ENCODE measurements at places on chromosomes 16 and 17.

DNA sequence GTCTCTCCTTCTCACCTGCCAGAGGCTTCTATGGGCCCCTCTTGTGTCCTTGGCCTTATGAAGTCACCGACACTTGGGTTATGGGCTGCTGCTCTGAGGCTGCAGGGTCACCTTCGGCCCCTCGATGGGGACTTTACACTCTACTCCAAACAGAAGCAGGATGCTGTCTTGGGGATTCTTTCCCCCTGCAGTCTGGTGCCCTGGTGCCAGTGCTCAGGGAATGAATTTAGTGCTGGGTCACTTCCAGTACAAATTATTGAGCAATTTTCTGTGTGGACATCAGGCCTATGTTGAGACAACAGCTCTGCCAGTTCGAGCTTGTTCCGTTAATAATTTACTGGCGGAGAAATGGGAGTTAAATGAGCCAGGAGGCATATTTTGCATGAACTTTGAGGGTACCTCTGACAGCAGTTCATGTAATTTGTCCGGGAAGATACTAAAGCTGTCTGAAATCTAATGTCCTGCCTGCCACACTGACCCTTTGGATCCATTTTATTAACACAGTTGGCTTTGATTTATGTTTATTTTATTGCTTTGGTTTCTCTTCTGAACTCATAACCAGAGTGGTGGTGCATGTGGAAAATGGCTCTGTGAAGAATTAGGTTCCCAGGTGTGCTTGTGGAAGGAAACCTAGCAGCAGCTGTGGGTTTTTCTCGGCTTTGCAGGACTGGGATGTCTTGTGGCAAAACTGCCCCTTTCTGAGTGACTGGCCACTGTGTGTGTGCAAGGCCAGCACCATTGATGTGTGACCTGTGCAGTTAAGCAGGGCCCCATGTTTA, 34.1 kb upstream of the DHX8 start:
- peak; percentile 78 for DNase-seq

DNA sequence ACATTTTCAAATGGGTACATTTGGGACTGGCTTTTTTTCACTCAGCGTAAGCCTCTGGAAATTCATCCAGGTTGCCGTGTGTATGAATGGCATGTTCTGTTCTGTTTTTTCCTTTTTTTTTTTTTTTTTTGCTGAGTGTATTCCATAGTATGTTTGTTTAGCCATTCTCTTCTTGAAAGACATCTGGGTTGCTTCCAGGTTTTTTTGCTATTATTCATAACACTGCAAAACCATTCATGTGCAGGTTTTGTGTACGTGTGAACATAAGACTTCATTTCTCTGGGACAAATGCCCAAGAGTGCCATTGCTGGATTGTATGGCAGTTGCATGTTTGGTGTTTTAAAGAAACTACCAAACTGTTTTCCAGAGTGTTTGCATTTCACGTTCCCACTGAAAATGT, 335.9 kb upstream of the TNRC6C start:
- DNase-seq, result no peak

- peak; percentile 36 for DNase-seq
Measured at GRCh38 chr16:67666032-67666551, 458 bp downstream of the ENKD1 start.

- no peak for DNase-seq
Measured at GRCh38 chr16:70349783-70350182, 3.1 kb downstream of the DDX19A start.

DNA sequence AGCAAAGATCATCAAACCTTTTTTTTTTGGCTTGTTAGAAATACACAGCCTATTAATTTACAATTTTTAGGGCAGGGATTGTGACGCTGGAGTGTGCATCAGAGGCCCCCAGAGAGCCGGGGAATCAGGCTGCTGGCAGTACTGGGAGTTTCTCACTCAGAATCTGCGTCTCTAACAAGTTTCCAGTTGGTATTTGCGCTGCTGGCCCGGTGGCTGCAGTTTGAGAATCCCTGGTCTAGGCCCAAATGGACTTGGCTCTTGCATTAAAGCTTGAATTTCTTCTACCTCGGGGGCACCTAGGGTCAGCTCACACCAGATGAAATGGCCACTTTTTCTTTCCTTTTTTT, 150.9 kb upstream of the CIBAR2 start:
- DNase-seq, result no peak

GRCh38 chr17:32731556-32732295, 145.2 kb downstream of the MYO1D start:
- DNase-seq, result no peak

GRCh38 chr16:85074225-85074914, 37.9 kb downstream of the CIBAR2 start:
- DNase-seq, result no peak

DNA sequence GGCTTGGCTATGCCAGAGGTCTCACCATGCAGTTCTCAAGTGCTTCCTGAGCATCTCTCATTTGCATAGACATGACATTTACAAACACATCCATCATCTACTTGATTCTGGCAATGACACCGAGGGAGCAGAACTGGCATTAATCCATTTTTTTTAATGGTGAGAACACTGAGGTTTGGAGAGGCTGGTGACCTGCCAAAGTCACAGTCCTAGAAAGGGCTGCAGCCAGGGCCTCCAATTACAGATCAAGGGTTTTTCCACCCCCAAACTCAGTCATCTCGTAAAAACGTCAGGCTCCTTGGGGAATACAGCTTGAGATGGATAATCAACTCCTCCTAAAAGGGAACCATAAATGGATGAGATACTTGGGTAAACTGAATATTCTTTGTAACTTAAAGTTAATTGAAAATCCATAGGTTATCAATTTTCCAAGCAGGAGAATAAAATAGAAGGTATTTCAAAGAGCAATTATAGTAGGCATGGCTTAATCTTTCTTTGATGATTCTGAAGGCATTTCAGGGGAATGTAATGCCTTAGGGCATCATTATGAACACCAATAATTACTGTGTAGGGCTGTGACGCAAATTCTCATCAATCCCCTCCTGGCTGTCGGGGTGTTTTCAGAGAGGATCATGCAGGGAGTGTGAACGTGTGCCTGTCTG, 9.4 kb upstream of the MEOX1 start:
- peak; percentile 20 for DNase-seq

DNA sequence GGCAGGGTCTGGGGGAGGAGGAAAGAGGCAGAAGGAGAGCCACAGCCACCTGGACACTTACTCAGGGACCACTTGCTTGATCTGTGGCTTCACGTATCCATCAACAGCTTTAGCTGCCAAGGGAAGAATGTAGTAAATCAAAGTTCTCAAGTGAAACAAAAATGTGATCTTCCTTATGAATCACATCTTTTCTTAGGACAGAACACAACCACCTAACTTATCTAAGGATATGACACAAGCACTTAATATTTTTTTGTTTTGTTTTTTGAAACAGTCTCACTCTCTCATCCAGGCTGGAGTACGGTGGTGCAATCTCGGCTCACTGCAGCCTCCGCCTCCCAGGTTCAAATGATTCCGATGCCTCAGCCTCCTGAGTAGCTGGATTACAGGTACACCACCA, 8.4 kb upstream of the GHDC start:
- DNase-seq, result no peak

DNA sequence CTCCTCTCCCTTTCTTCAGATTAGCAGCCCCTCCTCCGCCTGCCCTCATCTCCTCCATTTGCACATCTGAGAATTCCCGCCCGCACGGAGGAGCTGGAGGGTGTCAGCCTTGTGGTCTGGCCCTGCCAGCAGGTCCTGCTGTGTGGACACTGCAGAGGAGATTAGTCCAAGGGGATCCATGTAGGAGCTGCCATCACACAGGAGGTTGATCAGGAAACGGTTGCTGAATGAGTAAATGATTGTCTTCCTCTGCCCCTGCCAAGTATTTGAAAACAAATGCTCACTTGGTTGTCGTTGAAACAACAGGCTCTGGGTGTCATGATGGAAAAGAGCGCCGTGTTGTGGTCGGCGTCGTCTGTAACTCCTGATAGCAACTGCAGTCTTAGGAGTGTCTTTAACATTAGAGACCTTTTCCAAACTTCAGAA, 63.8 kb upstream of the CHMP6 start:
- no peak for DNase-seq

DNA sequence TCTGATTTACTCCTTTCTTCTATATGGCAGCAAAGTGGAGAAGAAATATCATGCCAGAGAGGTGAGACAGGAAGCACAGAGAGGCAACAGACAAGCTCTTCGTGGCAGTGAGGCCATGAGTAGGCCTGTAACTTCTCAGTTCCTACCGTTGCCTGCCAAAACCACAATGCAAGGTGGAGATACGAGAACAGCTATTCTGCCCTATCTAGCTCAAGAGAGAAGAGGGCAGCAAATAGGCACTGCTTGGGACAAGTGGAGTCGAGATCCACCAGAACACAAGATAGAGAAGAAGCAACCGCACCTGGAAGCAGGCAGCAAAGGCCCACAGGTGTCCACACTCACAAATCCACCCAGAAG, 24.8 kb downstream of the RANBP10 start:
- no peak for DNase-seq

GRCh38 chr17:43530288-43531081, 15.7 kb downstream of the ETV4 start:
- DNase-seq, result peak; percentile 80

All from fibroblast of gingiva (primary cell).